Foreskin melanocyte (primary cell): ENCODE measurements at places on chromosomes 16 and 17.

DNA sequence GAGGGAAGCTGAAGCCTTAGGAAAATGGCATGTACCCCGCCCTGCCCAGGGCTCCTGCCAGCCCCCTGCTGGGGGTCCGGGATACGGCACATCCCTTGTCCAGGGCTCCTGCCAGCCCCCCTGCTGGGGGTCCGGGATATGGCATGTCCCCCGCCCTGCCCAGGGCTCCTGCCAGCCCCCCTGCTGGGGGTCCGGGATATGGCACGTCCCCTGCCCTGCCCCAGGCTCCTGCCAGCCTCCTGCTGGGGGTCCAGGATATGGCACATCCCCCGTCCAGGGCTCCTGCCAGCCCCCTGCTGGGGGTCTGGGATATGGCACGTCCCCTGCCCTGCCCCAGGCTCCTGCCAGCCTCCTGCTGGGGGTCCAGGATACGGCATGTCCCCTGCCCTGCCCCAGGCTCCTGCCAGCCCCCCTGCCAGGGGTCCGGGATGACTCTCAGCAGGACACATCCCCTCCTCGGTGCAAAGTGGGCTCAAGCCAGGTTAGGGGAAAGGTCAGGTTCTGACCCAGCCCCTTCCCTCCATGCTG is 43.2 kb downstream of the RPH3AL start:
- DNase-seq = no peak

DNA sequence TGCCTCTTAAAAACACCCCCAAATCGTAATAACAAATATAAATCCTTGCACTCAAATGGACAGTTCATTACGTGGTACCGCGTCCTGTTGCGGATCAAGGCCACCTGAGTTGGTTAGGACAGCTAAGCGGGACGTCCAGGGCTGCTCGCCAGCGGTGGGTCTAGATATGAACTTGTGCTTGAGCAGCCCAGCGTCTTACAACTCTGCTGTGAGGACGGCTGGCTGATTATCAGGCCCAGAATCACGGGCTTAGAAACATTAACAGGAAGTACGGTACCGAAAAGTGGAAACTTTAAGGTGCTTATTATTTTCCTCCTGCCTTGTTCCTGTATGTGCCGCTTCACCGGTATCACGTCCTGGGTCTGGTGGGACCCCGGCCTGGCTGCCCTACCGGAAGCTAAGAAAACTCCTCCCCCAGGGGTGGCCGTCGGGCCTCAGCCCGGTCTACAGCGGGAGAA is 832 bp upstream of the SRRM2 start:
- no peak for DNase-seq

DNA sequence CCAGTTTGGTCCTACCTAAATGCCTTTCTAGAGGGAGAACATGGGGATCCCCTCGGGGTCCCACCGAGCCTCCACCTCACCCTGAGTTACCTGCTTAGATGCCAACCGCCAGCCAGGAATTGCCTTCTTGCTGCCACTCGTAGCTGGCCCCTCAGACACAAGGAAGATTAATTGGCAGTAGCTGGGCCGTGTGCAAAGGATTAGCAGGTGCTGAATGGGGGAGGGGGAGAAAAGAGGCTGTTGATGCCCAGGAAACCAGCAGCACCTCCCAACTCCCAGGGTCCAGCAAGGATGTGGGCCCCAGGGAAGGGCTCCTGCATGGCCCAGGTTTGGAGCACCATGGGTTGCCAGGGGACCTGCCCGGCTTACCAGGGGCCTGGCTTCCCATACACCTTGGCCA is at the start of gene CNGB1:
TSS of gene CNGB1 (minus strand) at position 159 of the 400 bp plus-strand sequence. CDS start 3,842 bp downstream, outside the sequence.
- DNase-seq = no peak

GRCh38 chr17:73211745-73212144 is 18.9 kb downstream of the COG1 start:
- DNase-seq = no peak
